Tongue (tissue), 3 donors: ENCODE measurements at places on chromosomes 4 and X. TPM values are rescaled to one million over a fixed set of nuclear protein-coding genes. Genes with fewer than 3 reads are reported as not detected.

GRCh38 chrX:34884817-34885216, 57.8 kb upstream of the FAM47B start:
- DNase-seq = peak; percentile 71

DNA sequence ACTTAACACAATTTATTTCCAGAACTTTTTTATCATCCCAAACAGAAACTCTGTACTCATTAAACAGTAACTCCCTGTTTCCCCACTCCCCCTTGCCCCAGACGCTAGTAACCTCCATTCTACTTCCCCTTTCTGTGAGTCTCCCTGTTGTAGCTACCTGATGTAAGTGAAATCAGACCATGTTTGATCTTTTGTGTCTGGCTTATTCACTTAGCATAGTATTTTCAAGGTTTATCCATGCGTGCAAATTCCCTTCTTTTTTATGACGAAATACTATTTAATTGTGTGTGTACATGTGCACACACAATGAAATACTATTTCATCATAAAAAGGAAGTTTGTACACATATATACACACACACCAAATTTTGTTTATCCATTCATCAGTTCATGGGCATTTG, 5.2 kb downstream of the PKD2 start:
- no peak for DNase-seq

- no peak for DNase-seq
Measured at GRCh38 chrX:145843146-145843904, 25.7 kb downstream of the SLITRK2 start.

DNA sequence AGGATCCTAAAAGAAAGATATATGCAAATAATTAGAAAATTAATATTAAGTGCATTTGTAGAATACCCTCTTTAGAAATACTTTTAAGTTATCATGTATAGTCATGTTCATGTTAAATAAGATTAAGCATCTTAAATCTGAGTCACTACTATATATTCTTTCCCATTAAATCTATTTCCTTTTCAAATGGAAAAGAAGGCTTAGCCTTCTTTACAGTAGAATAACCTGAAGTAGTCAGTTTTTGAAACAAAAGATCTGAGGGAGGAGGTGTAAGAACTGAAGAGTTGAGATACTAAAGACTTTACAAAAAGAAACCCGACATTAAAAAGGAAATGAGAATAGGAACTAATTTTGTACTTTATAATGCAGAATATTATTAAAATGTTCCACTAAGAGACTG, 14.7 kb upstream of the HSD17B13 start:
- no peak for DNase-seq

DNA sequence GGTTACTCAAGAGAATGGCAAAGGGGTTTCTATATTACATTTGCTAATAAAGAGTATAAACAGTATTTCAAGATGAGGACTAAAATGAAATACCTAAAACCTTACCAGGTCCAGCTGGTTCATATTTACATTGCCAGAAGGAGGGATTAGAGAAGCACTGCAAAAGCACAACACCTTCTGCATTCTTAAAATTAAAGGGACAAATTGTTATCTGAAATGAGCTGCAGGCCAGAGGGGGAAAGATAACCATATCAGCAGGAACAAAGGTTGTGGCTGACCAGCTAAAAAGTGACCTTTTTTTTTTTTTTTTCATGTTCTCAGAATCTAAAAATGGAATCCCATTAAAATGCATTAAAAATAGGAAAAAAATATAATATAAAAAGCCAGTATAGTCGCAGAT, 39.7 kb downstream of the AFF2 start:
- no peak for DNase-seq

- no peak for DNase-seq
Measured at GRCh38 chr4:86398187-86398586, 38.3 kb upstream of the MAPK10 start.

DNA sequence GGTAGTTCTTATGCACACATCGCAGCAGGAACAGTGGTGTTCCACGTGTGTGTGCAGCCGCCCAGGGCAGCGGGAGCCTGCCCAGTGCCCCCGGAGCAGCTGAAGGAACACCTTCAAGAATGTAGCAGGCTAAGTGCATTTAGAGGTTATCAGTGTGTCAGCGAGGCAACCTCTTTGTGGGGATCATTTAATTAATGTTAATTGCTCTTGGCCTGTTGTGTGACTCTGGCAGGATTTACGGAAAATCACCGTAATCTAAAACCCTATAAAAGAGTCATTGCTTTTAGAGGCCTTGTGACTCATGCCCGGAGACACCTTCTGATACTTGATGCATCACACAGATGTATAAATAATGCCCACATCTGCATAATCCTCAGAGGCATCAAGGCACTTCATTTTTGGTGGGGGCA, 47.3 kb upstream of the GATB start:
- DNase-seq = no peak

Gene TCP11X1
- total RNA-seq = not detected
